Left lobe of liver (tissue), 2 donors: ENCODE measurements at places on chromosomes 3 and 15. TPM values are rescaled to one million over a fixed set of nuclear protein-coding genes. Genes with fewer than 3 reads are reported as not detected.
A peak's percentile ranks its signal among the peaks of the same experiment; 100 is the strongest.

Gene KNG1
- total RNA-seq, result 1,019 TPM

Gene GOLGA8M
- 6.8 TPM for total RNA-seq

Gene IGSF11
- 0.08 TPM for total RNA-seq

Gene ACOX2
- total RNA-seq, result 285 TPM

Gene TNFSF10
- total RNA-seq, result 45.3 TPM

Gene NEK10
- 2.4 TPM for total RNA-seq

Gene PLA2G4E
- not detected for total RNA-seq

DNA sequence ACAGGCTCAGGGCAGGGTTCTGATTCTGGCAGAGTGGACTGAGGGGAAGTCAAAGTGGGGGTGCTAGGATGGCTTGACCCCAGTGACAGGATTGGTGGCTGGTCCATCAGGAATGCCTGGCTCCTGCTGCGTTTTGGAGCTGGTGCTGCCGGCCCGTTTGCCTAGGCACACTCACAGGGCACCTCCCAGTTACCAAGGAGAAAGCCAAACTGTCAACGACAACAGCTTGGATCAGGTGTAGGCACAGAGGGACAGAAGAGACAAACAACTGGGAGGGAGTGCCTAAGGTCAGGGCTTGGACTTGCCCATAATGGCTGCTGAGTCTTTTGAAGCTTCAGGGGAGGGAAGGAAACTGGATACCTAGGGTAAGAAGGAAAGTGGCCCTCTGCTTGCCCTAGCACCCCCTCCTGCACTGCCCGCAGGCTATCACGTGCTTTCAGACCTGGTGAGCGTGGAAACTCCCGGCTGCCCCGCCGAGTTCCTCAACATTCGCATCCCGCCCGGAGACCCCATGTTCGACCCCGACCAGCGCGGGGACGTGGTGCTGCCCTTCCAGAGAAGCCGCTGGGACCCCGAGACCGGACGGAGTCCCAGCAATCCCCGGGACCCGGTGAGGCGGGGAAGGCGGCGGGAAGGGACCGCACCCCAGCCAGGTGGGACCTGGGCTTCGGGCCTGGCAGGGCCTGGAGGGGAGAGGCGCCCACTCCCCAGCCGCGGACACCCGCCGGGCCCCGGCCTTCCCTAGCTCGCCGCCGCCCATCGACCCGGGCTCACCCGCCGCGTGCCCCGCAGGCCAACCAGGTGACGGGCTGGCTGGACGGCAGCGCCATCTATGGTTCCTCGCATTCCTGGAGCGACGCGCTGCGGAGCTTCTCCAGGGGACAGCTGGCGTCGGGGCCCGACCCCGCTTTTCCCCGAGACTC is 5.1 kb downstream of the DUOX1 start:
- DNase-seq, result no peak

GRCh38 chr15:92071045-92071634 is 217.6 kb downstream of the SLCO3A1 start:
- no peak for DNase-seq

DNA sequence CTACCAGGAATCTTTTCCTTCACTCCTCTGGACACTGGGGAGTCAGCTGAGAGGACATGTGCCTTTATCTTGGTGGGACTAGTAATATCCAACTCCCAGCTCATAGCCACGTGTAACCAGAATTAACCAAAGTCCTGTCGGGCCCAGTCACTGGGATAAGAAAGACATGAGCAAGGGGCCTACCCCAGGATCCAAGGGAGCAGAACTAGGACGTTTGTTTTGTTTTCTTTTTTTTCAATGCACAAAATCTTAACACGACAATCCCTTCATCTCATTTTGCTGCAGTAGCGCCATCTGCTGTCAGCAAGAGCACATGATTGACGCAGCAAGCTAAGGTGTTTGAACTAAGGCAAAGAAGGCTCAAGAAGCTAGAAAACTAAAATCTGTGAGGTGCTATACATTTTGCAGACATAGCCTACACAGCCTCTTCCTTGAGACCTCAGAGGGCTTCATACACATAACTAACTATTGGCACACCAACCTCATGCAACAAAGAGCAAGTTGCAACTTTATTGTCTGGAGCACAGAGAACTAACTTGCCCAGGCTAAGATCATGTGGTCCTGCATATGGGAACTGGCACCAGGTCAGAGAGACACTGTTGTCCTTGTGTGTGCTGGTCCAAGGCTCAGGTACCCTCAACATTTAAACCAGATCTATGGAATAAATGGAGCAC is 43.6 kb downstream of the RLBP1 start:
- DNase-seq, result peak; percentile 48

DNA sequence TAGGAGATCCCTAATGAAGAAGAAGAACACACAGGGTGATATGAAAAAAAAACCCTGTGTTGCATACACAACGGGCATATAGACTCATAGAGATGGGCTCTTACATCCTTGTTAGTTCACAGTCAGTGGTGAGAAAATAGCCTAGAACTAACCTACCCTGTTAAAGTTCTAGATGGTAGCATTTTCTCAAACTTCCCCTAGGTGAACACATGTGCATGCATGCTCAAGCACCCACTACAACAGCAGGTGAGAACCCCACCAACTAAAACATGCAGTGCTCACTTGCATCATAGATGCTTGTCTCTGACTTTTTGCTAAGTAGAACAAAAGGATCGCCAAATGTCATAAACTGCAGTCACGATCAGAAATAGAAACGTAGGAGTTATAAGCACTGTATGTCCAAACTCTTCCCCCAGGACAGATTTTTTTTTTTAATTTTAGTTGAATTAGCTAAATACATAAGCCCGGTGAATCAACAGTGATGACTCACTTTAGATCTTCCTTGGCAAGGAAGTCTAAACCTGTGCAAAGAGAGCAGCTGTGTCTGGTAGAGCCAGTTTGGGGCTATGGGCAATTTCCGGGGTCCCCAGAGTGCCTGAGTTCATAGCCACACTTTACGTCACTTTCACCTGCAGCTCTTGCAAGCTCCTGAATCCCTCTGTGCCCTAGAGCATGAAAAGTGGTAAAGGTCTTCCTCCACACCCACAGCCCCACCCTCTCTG is 96.2 kb upstream of the SEMA6D start:
- no peak for DNase-seq

DNA sequence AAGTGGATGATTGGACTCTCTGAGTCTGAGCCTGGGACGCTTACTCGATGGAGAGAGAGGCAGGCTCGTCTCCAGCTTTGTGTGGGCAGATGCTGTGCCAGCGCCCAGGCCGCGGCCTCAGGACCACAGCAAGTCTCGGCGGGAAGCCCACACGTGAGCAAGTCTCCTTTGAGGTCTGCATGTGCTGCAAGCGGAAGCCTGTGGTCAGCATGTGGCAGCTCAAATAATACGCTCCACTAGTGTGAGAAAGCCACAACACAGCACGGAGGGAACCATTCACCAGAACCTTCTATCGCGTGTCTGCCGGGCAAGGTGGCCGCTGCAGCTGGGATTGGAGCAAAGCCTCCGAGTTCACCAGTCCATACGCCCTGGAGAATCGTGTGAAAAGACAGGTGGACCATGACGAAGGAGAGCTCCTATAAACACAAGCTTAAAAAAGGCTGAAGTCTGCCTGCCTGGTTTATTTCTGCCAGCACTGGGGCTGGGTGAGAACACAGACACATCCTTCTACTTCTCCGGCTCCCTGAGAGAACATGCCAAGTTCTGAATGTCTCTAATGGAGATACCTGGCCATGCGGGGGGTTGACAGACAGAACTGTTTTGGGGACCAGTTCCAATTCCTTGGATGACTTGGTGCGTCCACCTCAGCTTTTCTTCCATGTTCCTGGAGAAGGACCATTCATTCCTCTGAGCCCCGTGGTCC is 82.0 kb upstream of the LRIG1 start:
- DNase-seq, result no peak

DNA sequence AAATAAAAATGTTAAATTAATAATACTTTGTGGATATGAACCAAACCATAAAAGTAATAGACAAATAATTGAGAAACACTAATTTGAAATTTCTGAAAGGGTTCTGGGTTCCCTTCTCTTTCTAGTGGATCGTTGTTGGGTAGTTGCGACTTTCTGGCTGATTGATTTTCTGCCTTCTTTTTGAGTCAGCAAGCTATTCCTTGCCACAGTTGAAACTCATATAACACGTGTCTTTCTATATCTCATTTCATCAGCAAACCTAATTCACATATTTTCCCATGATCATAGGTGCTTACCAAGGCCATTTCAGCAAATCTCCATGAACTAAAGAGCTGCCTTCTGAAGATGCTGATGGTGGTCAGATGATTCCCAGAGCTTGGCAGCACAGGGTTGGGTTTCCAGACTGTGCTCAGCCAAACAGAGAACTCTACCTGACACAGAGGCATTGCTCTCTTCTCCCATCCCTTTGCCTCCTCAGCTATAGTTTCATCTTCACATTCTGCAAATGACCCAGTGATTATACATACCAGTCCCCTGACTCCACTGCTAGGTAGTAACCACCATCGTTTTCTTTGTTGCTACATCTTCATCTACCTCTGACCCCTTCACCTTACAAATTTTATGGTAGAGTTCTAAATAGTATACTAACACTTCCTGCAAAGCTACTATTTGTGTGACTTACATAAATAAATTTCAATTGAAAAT is 383.9 kb upstream of the DPH6 start:
- no peak for DNase-seq

- no peak for DNase-seq
These were observed 621.7 kb upstream of the AGTR1 start for GRCh38 chr3:148075771-148076716.

GRCh38 chr3:50862221-50862620 is 187.5 kb downstream of the DOCK3 start:
- DNase-seq, result no peak

GRCh38 chr15:31489801-31490646 is 163.4 kb downstream of the KLF13 start:
- peak; percentile 49 for DNase-seq

GRCh38 chr15:40854161-40854560 is 10.3 kb downstream of the SPINT1 start:
- DNase-seq, result no peak

DNA sequence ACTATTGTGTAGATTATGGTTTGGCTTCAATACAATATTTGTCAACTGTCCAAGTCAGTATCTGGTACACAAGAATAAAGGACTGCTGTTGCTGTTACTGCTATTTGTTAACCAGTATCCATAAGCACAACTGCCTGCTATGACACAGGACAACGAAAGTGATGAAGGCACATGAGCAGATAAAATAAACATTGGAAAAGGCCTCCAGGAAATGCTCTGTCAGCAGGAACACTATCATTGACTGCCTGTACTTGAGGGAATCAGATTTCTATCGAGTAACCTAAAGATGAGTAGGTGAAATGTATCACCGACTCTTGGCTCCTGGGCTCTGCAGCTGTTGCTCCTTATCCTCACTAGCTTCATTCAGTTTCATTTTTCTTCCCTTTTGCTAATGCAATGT is 56.5 kb downstream of the FMN1 start:
- DNase-seq, result no peak

DNA sequence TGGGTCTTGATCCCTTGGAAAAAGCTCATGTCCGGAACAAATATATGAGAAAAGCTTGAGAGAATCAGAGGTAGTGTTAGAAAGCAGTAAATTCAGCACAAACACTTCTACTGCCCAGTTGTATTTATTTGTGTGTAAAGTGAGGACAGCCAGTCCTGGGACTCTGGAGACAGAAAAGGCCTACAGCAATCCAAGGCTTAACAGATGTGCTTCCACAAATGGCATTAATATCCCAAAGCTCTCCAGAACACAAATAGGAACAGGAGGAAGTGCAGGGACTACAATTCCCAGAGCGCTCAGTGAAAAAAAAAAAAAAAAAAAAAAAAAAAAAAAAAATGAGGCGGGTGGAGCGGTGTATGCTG is 390 bp upstream of the AP2M1 start:
- no peak for DNase-seq

- DNase-seq, result peak; percentile 16
These were observed 34.8 kb upstream of the RAB6B start for GRCh38 chr3:133930341-133930933.

- DNase-seq, result no peak
These were observed 63.8 kb downstream of the ATP1B3 start for GRCh38 chr3:141940194-141940776.

DNA sequence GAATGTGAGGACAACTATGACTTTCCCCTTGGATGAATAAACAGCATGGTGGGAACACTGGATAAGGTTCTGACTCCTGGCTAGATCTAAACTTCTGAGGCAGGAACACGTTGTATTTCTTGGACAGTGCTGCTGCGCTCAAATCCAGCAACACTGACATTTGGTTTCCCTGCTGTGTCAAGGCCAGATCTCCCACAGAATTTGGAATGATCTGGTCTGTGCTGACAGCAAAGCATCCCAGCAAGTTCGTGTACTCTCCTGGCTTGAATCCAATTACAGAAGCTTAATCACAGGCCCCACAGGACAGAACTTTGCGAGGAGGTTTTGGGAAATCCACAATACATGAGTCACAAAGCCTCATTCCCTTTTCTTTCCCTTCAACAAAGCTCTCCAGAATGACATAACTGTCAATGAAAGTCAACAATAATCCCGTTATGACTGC is 92.5 kb downstream of the ADAMTS9 start:
- no peak for DNase-seq

- no peak for DNase-seq
These were observed 12.0 kb downstream of the CLASP2 start for GRCh38 chr3:33706056-33706455.

GRCh38 chr3:156918746-156919145 is 92.6 kb downstream of the LEKR1 start:
- DNase-seq, result no peak
